HCEC 1CT (cell line): ENCODE measurements at places on chromosomes 12 and 14.

- no peak for DNase-seq
Measured at GRCh38 chr12:24198936-24199671, 249.6 kb upstream of the SOX5 start.

DNA sequence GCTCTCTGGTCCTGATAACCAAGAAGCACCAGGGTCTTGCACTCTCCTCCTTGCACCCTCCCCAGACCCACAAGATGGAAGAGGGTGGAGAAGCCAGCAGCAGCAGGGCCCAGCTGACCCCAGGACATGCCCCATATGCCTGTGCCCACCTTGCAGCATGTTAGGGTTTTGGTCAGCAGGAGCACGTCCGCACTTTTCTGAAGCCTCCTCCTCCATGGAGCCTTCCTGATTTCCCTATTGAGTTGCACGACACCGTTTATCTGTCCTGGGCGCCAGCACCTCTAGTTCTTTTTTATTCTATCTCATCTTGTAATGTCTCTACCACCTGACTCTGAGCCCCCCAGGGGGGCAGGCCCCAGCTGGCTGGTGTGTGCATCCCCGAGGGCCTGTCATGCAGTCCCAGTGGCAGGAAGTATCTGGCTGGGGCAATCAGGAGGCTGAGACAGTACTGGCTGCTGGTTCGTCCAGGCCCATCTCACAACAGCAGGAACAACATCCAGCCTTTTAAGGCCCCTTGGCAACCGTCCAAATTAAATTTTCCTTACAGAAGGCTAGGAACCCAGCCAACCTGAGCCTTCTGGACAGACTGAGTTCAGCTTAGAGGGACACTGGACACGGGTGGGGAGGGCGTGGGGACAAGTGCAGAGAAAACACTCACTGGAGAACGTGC lies 39.6 kb downstream of the CCDC85C start:
- DNase-seq, result no peak

DNA sequence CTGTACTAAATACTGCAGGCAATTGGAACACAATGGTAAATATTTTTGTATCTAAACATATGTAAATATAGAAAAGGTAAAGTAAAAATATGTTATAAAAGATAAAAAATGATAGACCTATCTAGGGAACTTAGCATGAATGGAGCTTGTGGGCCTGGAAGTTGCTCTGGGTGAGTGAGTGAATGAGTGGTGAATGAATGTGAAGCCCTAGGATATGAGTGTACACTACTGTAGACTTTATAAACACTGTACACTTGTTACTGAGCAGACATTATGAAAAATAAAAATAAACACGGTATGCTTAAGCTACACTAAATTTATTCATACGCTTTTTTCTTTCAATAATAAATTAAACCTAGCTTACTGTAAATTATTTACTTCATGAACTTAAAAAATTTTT lies 7.8 kb downstream of the FNTB start:
- DNase-seq, result no peak

GRCh38 chr12:132806857-132807256 lies 21.8 kb downstream of the GOLGA3 start:
- DNase-seq, result no peak

GRCh38 chr12:99567072-99567471 lies 80.5 kb upstream of the GARIN6 start:
- DNase-seq, result no peak

DNA sequence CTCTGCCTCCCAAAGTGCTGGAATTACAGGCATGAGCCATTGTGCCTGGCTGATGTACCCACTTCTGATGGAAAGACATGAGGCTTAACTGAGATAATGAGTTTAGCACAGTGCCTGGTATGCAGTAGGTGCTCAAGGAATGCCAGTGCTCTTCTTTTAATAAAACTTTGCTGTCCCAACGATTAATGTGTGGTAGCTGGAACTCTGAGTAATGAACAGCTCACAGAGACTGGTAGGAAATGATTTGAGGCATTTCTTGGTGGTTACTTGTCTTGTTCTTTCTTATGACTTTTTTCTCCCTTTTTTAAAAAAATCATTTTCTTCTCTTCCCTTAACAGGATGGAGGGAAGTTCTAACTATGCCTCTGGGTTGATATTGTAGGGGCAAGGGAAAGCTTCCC lies 235.7 kb upstream of the PWP1 start:
- DNase-seq, result no peak

DNA sequence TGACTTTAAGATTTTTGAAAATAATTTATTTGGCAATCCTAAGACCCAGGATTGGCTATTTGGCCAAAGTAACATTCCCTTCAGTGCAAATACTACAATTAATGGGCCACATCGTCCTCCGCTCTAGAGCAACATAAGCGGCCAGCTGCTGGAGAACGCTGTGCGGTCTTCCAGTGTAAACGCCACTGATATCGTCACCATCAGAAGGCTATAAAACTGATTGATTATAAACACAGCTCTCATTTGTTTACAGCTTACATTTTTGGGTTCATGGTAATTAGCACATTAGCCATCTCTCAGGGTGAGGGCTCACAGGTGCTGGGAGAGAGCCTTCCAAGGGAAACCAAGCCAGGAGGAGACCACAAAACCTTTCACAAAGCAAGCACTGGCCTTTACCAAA lies 130.1 kb upstream of the BMP4 start:
- no peak for DNase-seq

DNA sequence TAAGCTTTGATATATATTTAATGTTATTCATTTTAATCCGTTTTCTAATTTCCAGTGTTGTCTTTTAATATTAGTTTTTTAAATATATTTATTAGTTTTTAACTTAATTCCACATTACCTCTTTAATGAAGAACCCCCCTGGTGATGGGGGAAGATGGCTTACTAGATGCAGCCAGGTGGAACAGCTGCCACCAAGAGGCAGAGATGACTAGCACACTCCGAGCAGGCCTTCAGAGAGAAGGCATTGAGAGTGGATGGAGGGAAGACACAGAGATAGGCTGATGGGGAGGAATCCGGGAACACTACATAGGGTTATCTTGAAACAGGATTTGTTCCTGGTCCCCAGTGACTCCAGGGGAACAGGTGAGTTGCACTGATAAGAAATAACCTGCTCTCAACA lies 771.6 kb downstream of the LRFN5 start:
- no peak for DNase-seq

- no peak for DNase-seq
Measured at GRCh38 chr12:40903040-40903439, 210.8 kb downstream of the CNTN1 start.

DNA sequence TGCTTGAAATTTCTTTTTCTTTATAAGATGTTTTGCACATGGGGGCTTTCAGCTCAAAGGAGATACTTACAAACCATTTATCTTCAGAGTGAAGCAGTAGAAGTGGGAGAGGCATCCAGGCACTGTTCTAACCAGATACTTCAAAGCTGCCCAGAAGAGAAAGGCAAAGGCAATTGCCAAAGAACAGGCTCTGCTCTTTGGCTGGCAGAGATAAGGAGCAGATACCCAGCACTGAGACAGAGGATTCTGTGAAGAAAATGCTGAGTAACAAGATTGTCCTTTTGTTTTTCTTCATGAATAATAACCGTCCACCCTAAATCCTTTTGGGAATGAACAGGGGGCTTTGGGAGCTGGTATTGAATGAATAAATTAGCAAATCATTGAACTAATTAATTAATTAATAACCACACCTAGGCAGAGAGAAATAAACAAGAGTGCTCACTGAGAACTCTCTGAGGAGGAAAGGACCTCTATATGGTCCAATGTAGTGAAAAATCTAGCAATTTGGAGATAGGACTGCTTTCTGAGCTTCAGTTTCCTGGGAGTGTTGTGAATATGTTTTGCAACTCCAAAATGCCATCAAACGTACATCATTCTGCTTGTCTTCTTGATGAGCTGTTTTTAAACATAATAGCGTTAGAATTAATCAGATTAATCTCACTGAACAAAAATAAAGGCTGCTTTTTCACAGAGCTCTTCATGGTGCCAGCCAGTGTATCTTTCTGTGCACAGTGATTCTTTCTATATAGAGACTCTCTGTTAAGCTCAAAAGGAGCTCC lies 192.8 kb upstream of the AMIGO2 start:
- peak; percentile 18 for DNase-seq

GRCh38 chr12:97006585-97006984 lies 99.5 kb downstream of the NEDD1 start:
- DNase-seq, result no peak

GRCh38 chr12:105840384-105840783 lies 298.4 kb downstream of the NUAK1 start:
- DNase-seq, result no peak

DNA sequence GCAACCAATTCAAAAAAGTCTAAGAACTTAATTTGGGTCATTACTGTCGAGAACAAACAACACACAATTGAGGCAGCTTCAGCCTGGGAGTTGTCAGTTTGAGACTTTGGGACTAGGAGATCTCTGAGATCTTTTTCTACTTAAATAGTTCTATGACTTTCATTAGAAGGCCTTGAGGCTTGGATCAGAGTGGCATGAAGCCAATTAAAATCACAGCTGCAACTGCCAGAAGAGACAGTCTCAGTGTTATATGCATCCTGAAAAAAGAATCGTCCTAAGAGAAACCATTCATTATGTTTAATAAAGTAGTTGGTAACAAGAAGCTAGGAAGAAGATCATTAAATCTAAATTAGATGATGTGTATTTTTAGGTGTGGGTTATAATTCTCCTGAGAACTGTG lies 170.8 kb upstream of the RASSF8 start:
- DNase-seq, result no peak

GRCh38 chr12:49298160-49298559 lies 3.2 kb downstream of the PRPH start:
- no peak for DNase-seq

- peak; percentile 20 for DNase-seq
Measured at GRCh38 chr14:88937706-88938105, 113.3 kb downstream of the TTC8 start.

GRCh38 chr14:93926245-93926872 lies 785 bp upstream of the FAM181A start:
- DNase-seq, result no peak

DNA sequence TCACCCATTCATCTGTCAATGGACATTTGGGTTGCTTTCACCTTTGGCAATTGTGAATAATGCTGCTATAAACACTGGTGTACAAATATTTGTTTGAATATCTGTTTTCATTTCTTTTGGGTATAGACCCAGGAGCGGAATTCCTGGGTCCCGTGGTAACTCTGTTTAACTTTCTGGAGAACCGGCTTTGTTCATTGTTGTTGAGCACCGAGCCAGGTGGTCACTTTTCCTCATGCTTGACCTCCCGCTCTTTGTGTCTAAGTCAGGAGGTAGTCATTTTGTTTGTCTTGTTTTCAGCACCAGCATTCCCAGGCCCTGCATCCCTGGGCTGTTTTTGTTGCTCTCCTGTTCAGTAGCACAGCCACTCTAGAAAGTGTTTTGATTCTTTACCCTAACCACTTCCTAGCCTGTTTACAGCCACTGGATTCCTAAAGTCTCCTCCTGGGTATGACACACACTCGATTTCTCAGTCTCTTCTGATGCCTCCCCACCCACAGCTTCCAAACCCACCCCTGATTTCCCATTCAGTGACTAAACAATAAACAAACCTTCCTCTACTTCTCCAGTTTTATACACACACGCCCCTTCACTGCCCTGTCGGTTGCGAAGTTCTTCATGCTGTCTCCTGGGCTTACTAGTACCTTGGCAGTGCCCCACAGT lies 37.9 kb downstream of the B4GALNT3 start:
- no peak for DNase-seq

DNA sequence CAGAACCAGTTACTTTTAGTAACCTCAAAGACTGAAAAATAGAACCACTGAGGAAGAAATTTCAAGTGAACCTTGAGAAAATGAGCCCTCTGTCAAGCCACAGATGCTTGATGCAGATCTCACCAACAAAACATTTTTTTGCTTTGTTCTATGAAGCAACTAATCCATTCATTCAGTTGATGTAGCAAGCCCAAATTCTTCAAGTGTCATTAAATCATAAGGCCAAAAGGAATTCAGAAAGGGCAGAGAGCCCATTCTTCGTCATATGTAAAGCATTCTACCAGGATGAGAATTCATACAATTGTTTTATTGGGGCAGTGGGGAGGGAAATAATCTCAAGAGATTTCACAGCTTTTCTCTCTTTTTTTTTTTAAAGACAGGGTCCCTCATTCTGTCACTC lies 218.0 kb upstream of the RGS6 start:
- peak; percentile 88 for DNase-seq

GRCh38 chr12:88298761-88299242 lies 156.7 kb downstream of the TMTC3 start:
- peak; percentile 54 for DNase-seq

GRCh38 chr12:115044073-115044472 lies 360.1 kb upstream of the TBX3 start:
- DNase-seq, result peak; percentile 7

- no peak for DNase-seq
Measured at GRCh38 chr12:33156042-33156441, 259.5 kb upstream of the PKP2 start.

DNA sequence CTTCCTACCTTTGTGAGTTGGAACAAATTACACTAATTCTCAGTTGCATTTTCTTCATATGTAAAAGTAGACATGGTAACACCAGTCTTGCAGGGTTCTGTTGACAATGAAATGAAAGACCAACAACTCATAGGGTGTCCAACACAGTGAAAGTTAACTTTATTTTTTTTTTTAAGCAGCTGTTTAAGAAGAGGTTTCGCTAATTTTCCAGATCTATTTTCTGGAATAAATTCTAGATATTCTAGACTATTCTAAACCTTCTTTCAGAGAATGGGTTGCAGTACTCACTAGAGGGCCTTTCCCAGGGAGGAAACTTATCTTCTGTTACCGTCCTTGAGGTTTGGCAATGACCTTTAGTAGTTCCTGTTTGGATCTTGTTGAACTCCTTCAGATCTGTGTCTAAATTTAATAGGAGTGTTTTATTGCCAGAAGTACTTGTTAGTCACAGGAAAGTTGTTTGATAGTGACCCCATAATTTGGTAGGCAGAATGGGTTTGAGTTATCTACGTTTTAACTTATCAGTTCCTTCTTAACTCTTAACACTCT lies 2.8 kb upstream of the ART4 start:
- DNase-seq, result no peak

DNA sequence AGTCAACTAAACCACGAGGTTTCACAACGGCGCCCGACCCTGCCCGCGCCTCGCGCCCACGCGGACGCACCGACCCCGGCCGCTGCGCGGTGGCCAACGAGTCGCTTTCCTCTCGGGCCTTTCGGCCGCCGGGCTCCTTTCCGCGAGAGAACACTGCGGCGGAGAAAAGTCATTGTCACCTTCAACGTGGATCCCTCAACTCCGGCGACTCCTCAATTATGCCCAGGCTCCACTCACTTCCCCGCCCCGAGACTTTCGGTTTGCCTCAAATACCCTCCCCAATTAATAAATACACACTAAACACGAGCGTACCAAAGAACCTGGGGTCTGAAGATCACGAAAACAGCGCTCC lies 450 bp downstream of the SINHCAF start:
- DNase-seq, result no peak

GRCh38 chr14:98176892-98177291 lies 1095.1 kb downstream of the BCL11B start:
- no peak for DNase-seq

- peak; percentile 84 for DNase-seq
Measured at GRCh38 chr12:52873832-52874572, 25.2 kb upstream of the KRT78 start.

DNA sequence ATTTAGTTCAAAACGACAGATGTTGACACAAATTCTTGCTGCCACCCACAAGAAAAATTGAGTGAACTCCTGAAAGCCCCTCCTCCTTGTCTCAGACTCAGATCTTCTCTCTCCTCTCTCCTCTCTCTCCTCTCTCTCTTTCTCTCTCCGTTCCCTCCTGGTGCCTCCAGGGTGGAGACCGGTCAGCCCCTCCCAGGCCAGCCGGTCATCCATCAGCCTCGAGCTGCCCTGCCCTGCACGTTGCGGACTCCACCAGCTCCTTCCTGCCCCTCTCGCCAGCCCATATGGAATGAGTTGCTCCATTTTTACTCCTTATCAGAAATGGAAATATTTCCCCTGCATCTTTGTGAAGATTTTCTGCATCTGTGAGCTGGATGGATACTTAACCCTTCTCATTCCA lies 103.8 kb downstream of the TBX5 start:
- DNase-seq, result no peak
